ENCODE measurements at places on chromosomes 4 and X.

DNA sequence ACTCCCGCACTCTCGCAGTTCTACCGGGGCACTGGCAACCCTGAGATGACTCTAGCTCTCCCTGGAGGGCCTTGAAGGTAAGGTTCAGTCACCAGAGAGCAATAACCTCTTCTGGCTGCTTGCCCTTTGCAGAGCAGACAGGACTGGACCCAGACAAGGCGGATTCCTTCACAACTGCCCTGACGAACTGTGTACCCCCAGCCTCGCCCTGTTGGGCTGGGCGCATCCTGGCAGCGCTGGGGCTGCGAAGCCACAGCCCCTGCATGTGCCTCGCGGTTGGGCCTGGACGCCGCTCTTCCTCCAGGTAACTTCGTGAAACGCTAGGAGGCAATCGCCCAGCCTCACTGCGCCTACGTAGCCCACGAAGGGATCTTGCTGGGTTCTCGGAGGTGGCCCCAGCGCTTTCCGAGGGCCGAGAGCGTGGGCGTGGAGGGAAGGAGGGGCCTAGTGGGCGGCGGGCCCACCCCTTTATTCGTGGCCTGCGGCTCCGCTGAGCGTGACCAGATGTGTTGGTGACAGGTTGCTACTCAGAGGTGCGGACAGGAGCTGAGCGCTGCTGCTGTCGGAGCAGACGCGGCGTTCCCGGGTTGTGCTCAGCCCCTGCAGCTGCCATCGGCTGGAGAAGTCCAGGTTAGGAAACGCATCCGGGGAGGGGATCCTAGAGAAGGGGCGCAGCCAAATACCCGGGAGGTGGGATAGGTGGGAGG is 1.9 kb upstream of the MAMLD1 start:
- DNase-seq = no peak

DNA sequence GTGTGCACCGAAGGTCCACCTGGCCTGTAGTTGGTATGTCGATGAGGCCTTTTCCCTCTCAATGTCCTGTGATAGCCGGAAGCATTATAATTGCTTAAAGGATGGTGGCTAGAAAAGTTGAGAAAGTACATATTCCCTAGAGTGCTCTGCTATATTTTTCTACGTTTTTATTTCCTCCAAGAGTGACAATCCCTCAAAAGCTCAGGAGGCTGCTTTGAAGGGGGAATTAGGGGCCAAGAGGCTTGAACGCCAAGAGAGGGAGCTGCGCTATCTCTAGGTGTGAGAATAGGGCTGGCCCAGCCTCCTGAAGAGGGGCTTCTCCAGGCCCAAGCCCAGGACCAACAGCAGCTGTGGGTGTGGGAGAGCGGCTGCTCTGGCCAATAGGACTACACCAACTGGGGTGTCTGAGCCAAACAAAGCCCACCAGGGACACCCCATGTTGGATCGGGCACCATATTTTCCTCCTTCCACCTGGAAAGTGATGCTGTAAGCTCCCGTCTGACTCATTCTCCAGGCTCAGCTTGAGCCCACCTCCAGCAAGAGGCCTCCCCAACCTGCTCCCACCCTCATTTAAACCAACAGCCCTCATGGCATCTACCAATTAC is 124.0 kb downstream of the IRF2 start:
- DNase-seq = no peak

GRCh38 chr4:118141240-118141639 is 107.0 kb downstream of the NDST3 start:
- DNase-seq = no peak

GRCh38 chrX:118352566-118352965 is 6.7 kb downstream of the WDR44 start:
- DNase-seq = no peak

DNA sequence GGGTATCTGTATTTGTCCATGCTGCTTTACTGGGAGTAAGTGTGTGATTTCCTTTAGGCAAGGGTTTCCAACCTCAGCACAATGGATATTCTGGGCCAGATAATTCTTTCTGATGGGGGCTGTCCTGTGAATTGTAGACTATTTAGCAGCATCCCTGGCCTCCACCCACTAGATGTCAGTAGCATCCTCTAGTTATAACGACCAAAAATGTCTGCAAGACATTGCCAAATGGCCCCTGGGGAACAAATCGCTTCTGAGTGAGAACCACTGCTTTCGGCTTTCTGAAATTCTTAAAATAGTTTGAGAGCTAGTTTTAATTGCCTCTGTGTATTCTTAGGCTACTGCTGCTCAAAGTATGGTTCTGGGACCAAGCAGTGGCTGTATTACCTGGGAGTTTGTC is 81.2 kb upstream of the GPM6B start:
- DNase-seq = no peak

DNA sequence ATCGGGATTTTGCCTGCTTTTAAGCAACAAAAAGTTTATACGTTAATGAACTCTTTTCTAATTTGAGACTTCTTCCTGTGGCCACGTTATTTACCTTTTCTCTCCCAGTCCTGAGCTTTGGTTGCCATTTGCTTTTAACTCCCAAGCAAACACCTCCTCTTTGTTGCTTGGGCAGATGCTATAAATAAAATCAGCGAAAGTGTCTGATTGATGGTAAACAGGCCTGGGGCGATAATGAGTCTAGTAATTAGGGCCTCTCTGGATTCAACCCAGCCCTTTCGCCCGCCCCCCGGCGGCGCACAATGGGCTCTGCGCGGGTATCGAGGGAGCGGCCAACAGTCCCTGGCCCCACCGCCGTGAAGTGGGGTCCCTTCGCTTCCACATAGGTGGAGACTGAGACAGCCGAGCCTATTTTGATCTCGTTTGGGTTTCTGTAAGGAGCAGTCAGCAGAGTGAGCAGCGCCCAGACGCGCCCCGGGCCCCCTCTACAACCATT is 790 bp downstream of the CLGN start:
- no peak for DNase-seq

DNA sequence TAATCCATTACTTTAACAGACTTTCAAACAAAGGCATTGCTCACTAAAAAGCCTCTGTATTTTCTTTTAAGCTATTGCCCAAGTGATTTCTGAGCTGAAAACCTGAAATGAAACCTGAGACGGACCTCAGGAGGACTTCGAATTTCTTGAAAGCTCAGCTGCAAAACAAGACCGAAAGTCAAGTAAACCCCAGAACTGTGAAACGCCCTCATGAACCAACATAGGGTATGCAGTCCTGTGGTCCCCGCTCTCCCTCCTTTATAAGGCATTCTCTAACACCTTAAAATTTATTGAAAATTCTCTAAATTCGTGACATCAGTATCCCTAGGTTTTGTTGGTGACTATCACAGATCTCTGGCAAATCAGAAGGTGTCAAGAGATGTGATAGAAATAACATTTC is 91.8 kb downstream of the SHISA3 start:
- no peak for DNase-seq

- no peak for DNase-seq
Observed at GRCh38 chrX:4484266-4484665, 770.8 kb upstream of the PRKX start.

- no peak for DNase-seq
Observed at GRCh38 chr4:73309211-73309610, 50.6 kb upstream of the ANKRD17 start.

DNA sequence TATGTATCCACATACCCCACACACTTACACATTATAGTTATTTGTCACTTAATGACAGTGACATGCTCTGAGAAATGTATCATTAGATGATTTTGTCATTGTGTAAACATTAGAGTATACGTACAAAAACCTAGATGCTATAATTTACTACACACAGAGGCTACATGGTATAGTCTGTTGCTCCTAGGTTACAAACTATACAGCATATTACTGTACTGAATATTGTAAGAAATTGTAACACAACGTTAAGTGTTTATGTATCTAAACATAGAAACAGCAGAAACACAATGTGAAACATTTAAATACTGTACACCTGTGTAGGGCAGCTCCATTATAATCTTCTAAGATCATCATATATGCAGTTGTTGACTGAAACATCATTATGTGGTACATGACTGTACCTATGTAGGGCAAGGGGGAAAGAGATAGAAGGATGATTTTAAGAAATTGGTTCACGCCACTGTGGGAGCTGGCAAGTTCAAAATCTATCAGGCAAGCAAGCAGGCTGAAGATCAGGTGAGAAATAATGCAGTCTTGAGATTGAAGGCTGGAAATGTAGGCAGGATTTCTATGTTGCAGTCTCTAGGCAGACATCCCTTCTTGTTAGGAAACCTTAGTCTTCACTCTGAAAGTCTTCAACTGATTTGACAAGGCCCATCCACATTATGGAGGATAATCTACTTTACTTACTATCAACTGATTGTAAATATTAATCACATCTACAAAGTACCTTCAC is 78.0 kb upstream of the CPEB2 start:
- DNase-seq = no peak

- no peak for DNase-seq
Observed at GRCh38 chr4:7824218-7824617, 115.4 kb downstream of the AFAP1 start.

- no peak for DNase-seq
Observed at GRCh38 chr4:113574636-113575103, 186.9 kb downstream of the CAMK2D start.

- DNase-seq = peak; percentile 17
Observed at GRCh38 chr4:54189140-54189539, 40.0 kb upstream of the PDGFRA start.

DNA sequence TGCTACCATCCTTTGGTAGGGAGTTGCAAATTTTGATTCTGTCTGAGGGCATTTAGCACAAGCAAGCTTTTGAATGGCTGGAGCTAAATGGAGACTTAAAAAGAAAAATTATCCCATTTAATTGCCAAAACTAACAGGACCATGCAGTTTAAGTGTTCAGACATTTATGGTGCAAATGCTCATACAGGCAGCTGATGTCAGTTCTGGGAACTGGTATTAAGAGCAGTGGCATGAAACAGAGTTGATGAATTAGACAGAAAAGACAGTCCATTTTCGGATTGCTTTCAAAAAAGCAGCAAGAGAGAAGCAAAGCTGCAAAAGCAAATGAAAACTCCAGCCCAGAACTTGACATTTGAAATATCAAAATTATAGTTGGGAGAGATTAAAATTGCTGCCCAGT is 1.3 kb downstream of the SCRG1 start:
- DNase-seq = no peak

- DNase-seq = no peak
Observed at GRCh38 chrX:119828446-119828845, 24.3 kb downstream of the UPF3B start.

DNA sequence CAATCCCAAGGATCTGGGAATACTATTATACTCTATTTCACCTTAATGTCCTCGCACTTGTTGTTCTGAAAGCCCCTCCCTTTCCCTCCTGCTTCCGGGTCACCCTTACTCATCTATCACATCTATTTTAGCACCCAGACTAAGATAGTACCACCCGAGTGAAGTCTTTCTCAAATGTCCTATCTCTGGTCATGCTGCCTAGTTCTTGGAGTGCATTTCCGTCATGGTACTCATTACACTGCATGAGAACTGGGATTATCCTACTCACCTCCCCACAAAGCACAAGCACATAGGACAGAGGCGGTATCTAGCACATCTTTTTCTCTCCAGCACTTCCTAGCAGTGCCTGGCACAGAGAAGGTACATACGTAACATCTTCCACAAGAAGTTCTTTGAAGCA is 944.4 kb upstream of the FTHL17 start:
- no peak for DNase-seq

GRCh38 chr4:75289914-75290582 is 224.2 kb downstream of the RCHY1 start:
- no peak for DNase-seq

GRCh38 chr4:87849612-87850011 is 16.8 kb downstream of the MEPE start:
- no peak for DNase-seq

GRCh38 chr4:82753725-82754410 is 44.7 kb downstream of the SCD5 start:
- no peak for DNase-seq

- no peak for DNase-seq
Observed at GRCh38 chr4:189279188-189279587, 661.5 kb upstream of the FRG1 start.

GRCh38 chrX:134653835-134654234 is 4.4 kb downstream of the PLAC1 start:
- no peak for DNase-seq

GRCh38 chr4:156146571-156146970 is 192.9 kb upstream of the CTSO start:
- no peak for DNase-seq

DNA sequence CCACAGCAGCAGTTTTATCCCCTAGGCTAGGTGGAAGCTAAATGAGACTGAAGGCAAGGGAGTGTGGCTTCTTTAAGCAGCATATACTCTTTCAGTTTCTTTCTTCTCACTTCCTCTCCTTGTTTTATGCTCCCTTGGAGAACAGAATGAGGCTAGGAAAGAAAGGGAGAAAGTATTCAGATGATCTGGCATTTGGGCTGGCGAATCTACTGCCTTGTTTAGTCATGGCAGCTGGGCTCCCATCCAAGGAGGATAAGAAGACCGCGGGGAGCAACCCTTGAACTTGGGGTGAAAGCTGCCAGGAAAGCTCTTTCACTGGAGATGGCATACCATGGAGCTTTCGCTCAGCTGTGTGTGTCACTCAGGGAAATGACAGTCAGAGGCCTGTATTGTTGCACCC is 72.1 kb downstream of the ARHGEF38 start:
- DNase-seq = peak; percentile 10

DNA sequence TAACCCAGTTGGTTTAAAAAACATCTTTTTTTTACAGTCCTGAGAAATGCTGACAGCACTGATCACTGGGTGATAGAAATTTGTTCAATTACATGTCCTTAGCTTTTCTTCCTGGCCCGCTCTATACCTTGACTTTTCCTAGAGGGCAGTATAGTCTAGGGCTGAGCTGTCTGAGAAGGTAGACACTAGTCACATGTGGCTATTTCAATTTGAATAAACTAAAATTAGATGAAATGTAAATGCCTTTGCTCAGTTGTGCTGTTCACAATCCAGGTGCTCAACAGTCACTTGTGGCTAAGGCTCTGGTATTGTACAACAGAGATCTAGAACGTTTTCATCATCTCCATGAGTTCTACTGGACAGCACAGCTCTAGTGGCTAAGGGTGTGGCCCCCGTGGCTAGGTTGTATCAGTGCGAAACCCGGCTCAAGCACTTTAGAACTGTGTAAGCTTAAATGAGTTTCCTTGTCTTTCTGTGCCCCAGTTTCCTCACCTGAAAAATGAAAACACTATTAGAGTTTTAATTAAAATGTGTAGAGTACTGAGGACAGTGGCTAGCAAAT is 111.6 kb upstream of the WDR17 start:
- DNase-seq = no peak

DNA sequence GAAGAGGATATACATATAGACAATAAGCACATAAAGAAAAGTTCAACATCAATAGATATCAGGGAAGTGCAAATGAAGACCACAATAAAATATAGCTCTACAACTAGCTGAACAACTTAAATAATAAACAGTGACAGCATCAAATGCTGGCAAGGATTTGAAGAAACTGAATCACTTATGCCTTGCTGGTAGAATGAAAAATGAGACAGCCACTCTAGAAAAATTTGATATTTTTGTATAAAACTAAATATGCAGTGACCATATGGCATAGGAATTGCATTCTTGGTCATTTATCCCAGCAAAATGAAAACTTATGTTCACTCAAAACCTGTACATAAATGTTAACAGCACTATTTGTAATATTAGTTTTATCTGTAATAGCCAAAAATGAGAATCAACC is 1102.0 kb downstream of the C4orf33 start:
- no peak for DNase-seq

Measured in AG09309 (cell line).